ENCODE measurements at places on chromosomes 2 and 18. TPM values are rescaled to one million over a fixed set of nuclear protein-coding genes. Genes with fewer than 3 reads are reported as not detected.

DNA sequence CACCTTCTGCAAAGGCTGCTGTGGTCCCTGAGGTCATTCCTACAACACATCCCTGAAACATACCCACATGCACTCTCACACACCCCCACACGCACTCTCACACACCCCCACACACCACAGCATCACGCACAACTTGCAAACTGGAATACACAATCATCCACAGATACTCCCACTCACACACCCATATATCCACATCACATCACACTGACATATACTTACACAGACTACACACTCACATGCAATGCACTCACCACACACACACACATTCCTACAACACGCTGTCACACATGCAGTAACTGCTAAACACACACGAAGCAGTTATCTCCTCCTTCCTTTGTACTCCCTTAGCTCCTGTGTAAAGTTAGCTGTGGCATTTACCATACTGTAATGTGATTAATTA is 57.1 kb upstream of the PKDCC start:
- no peak for DNase-seq

GRCh38 chr2:212109792-212110680 is 428.6 kb downstream of the ERBB4 start:
- DNase-seq, result no peak

GRCh38 chr2:207796585-207797350 is 27.1 kb upstream of the FZD5 start:
- no peak for DNase-seq

The ELOA2 gene
- not detected for total RNA-seq

GRCh38 chr2:8276026-8276425 is 405.8 kb upstream of the ID2 start:
- DNase-seq, result no peak

- no peak for DNase-seq
Observed at GRCh38 chr2:188789951-188790350, 184.2 kb upstream of the COL3A1 start.

Data from activated CD8-positive, alpha-beta memory T cell treated with anti-CD3 and anti-CD28 coated beads, Interleukin-2, amount 10 ng/mL, durations not matched to agents 7 days and 5 days (primary cell).